ENCODE measurements at places on chromosomes 12 and 14.

GRCh38 chr14:50839048-50839447 lies 8.1 kb upstream of the NIN start:
- DNase-seq = no peak

DNA sequence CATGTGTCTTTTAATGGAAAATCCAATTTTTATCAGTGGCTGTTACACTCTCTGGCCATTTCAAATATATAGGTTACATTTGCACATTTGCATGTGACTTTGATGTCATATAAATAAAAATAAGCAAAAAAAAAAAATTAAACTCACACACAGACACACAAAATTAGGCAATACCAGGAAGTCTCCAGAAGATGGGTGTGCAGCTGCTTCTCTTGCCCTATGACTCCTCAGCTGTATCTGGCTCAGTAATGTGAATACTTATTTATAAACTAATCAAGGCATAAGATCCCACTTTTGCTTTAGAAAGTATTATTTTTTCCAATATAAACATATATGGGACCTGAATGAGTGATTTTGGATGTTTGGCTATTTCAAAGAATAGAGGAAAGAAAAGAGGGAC lies 461.1 kb downstream of the LRIG3 start:
- DNase-seq = peak; percentile 6

DNA sequence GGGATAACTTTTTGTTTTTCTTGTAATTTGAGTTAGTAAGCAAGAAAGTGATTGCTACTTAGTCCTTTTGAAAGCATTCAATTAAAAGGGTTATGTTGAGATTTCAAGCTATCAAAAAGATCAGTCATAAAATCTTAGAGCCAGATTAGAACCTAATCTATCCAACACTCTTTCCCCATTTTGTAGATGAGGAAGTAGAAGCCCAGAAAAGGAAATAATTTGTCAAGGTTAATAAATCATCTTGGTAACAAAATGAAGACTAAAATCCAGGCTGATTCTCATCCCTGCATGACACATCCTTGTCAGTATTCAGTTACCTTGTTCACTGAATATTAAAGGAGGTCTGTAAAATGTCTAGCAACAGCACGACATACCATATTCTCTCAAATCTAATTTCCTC lies 26.5 kb downstream of the PPP1R13B start:
- no peak for DNase-seq

GRCh38 chr14:73246387-73247150 lies 9.3 kb downstream of the PAPLN start:
- no peak for DNase-seq

GRCh38 chr12:106138633-106139421 lies at the start of gene NUAK1:
TSS of gene NUAK1 (minus strand) at chr12:106138954. CDS start at chr12:106138653, 301 bp downstream.
- peak; percentile 90 for DNase-seq

Measured in fibroblast of skin of back (primary cell).